Endodermal cell (in vitro differentiated cells): ENCODE measurements at places on chromosomes 13 and 19.
A peak's percentile ranks its signal among the peaks of the same experiment; 100 is the strongest.

GRCh38 chr13:49997955-49998354 is 1.1 kb downstream of the TRIM13 start:
- DNase-seq = no peak

GRCh38 chr19:12965017-12965811 is 4.2 kb upstream of the DAND5 start:
- DNase-seq = peak; percentile 97

DNA sequence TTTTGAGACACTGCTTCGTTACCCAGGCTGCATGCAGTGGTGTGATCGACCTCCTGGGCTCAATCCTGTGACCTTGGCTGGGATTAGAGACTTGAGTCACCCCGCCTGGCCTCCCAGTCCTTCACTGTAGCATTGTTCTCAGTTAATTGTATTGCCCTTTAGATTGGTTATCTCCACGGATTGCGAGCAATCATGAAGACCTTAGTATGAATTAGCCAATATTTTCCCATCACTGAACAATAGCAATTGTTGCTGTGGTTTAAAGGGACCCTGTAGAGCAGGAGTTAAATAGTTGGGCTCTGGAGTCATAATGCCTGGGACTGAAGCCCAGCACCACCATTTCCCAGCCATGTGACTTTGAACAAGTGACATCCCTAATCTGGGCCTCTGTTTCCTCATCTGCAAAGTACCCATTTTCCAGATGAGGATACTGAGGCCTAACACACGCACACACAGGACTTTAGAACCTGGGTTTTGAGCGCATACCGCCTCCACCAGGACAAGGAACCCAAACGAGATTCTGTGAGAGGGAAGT is 8.4 kb downstream of the PPP1R14A start:
- DNase-seq = peak; percentile 73

DNA sequence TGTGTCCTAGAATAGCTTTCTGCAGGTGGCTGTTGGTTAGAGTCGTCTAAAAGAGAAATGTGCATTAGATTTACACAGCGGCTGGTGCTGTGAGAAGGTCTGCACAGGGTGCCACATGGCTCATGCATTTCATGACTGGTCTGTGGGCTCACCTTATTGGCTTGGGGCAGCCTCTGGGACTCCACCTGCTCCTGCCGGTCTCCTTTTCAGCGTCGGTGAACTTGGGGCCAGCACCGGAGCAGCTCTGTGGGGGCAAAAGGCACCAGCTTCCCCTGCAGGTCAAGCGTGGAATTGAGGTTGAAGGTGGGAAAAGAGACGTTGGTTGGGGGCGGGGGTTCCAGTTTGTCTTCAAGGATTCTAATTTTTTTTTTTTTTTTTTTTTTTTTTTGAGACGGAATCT is 3.1 kb upstream of the PNMA8C start:
- peak; percentile 86 for DNase-seq

DNA sequence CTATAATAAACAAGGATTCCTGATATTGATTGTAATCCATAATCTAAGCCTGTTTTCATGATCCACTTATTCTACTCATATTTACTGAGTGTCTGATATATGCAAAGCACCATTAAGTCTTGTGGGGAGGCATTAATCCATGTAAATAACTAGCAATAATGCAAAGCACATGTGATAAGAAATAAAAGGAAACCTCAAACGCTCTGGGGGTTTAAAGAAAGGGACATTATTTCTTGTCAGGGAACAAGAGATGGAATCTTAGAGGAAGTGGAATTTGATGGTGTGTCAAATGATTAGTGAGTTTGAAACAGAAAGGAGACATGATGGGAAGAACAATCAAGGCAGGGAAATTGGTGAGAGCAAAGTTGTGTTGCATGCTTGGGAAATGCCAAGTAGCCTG is 57.4 kb upstream of the FLT1 start:
- no peak for DNase-seq

GRCh38 chr13:94058821-94059360 is 420.6 kb downstream of the DCT start:
- DNase-seq = no peak

GRCh38 chr13:80086304-80086721 is 254.6 kb downstream of the SPRY2 start:
- DNase-seq = no peak

DNA sequence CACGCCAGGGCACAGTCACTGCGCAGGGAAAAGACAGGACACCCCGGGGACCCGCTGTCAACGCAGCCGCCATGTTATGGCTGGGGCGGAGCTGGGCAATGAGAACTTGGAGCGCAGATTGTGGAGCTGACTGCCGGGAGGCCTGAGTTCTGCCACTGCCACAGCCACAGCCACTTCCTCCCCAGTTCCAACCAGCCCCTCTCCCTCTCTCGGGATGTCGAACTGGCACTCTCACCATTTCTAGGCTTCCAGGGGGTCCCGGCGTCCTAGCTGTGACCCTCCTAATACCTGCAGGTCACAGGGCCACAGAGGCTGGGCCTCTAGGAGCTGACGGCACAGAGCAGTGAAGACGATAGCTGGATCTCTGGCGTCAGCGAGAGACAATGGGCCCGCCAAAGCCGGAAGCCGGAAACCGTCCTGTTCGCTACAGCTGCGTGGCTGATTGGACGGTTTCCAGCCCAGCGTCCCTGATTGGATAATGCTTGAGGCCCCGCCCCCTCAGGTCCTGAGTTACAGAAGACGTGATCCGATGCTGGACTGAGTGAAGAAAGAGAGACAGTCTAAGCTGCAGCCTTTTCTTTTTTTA is at the start of gene ZNF506:
TSS of gene ZNF506 (minus strand) at position 385 of the 586 bp plus-strand sequence. CDS start at position 238, 147 bp downstream.
- peak; percentile 98 for DNase-seq

GRCh38 chr13:50905256-50905655 is 4.3 kb upstream of the RNASEH2B start:
- DNase-seq = no peak

DNA sequence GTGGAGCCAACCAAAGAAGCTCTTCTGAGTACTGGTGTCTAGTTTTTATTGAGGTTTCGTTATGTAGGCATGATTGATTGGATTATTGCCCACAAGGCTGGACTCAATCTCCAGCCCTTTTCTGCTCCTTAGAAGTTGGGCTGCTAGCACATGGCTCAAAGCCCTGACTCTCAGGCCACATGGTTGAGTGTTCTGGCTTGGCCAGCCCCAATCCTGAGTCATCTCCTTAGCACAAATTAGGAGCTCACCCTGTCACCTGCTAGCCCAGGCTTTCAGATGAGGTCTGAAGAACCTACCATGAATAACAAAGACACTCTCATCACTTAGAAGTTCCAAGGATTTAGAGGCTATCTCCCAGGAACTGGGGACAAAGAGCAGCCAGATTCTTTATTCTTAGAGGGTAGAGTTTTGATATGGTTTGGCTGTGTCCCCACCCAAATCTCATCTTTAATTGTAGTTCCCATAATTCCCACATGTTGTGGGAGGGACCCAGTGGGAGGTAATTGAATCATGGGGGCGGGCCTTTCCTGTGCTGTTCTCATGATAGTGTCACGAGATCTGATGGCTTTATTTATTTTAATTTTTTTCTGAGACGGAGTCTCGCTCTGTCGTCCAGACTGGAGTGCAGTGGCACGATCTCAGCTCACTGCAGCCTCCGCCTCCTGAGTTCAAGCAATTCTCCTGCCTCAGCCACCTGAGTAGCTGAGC is 11.3 kb downstream of the DPY19L3 start:
- no peak for DNase-seq

GRCh38 chr13:41548031-41548430 is 90.7 kb downstream of the RGCC start:
- DNase-seq = no peak

DNA sequence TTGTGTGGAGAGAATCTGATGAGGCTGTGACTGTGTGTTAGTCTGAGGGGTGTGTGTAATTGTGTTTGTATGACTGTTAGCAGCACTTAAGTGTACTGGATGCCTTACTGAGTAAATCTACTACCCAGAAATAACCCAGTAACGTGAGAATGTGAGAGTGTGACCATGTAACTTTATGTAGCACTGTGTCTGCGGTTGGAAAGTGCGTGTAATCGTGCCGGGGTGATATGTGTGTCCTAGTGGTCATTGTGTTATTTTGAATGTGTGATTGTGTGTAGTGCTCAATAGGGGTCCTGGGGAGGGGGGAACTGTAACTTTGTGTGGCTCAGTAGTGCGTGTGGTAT is 550 bp downstream of the ZNF383 start:
- DNase-seq = no peak

DNA sequence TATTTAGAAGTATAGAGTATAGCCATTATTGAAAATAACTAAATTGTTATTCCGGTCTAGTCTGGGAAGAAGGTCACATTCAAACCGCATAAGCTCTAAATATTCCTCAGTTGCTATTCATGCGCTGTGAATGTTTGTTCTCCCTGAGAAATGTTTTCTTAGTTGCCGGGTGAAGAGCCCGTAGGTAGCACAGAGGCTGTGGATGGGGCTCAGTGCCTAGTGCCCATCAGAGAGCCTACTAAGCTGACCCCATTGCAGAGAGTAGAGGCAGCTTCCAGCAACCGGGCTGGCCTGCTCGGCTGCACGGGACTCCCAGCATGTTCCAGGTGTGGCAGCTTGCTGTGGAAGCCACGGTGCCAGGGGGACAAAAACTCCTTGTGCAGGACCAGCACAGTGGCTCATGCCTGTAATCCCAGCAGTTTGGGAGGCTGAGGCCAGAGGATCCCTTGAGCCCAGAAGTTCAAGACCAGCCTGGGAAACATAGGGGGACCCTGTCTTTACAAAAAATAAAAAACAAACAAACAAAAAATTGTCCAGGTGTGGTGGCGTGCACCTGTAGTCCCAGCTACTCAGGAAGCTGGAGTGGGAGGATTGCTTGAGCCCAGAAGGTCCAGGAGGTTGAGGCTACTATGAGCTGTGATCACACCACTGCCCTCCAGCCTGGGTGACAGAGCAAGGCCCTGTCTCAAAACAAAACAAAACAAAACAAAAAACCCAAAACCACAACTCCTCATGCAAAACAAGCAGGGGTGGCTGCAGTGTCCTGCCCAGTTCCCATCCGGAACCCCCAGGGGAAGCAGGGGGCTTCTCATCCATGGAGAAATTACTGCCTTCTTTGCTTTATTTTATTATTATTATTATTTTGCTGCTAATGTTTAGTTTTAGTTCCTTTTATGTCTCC is 82.5 kb downstream of the KCTD15 start:
- no peak for DNase-seq

- no peak for DNase-seq
Measured at GRCh38 chr13:94667190-94667589, 45.2 kb downstream of the SOX21 start.

GRCh38 chr13:65990684-65991083 is 1239.5 kb downstream of the PCDH9 start:
- no peak for DNase-seq

- no peak for DNase-seq
Measured at GRCh38 chr19:54173951-54174834, 1.2 kb upstream of the TMC4 start.

- DNase-seq = no peak
Measured at GRCh38 chr13:21736926-21737325, 66.1 kb downstream of the FGF9 start.

DNA sequence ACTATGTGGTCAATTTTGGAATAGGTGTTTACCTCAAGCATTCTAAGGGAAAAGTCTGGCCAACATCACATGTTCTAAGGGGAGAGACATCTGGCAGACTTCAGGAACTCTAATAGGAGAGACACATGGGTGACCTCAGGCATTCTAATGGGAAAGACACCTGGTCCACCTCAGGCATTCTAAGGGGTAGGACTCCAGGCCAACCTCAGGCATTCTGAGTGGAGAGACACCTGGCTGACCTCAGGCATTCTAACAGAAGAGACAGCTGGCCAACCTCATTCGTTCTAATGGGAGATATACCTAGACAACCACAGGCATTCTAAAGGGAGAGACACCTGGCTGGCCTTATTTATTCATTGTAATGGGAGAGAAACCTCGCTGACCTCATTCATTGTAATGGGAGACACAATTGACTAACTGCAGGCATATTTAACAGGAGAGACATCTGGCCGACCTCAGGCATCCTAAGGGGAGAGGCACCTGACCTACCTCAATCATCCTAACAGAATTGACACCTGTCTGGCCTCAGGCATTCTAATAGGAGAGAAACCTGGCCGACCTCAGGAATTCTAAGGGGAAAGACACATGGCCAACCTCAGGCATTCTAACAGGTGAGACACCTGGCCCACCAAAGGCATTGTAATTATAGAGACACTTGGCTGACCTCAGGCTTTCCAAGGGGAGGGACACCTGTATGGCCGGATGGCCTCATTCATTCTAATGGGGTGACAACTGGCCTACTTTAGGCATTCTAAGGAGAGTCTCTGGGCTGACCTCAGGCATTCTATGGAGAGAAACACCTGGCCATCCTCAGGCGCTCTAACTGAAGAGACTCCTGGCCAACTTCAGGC is 1346.8 kb downstream of the UQCRFS1 start:
- no peak for DNase-seq

- DNase-seq = peak; percentile 14
Measured at GRCh38 chr13:31007417-31007816, 75.0 kb downstream of the TEX26 start.

- DNase-seq = no peak
Measured at GRCh38 chr19:2507109-2507508, 31.2 kb downstream of the GADD45B start.

DNA sequence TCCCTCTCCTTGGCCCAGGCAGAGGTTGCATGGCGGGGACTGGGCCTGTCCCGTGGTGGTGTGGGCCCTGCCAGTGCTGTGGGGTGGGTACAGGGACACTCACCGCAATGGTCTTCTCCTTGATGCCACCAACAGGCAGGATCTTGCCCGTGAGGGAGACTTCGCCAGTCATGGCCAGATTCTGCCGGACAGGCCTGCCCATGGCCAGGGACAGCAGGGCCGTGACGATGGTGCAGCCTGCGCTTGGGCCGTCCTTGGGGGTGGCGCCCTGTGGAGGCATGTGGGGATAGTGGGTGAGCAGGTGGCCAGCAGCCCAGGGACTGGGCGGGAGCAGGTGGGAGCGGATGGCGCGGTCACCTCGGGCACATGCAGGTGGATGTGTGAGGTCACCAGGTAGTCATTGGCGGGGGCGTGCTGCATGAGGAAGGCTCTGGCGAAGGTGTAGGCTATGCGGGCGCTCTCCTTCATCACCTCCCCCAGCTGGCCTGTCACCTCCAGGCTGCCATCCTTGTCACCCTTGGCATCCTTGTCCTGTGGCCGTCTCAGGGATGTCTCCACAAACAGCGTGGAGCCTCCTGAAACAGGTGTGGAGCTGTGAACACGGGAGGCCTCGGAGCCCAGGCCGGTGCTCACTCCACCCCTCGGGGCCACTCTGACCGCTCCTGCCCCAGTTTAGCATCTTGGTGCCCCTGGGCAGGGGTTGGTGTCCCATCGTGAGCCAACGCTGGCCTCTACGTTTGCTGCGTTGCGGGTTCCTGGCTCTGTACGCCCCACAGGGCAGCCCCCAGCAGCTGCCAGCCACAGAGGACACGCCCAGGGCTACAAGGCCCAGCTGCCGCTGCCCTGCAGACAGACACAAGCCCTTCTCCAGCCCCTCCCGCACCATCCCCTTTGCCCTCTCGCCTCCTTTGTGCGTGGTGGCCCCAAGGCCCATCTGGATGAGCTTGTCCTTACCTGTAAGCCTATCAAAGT is 3.4 kb downstream of the RPL36 start:
- DNase-seq = peak; percentile 63

- no peak for DNase-seq
Measured at GRCh38 chr13:39105110-39105509, 66.9 kb downstream of the NHLRC3 start.
